ENCODE measurements at places on chromosomes 1 and 21. TPM values are rescaled to one million over a fixed set of nuclear protein-coding genes. Genes with fewer than 3 reads are reported as not detected.

TACSTD2 gene
- 14.8 TPM for total RNA-seq

HAO2 gene
- total RNA-seq, result not detected

SEMA4A gene
- 4.7 TPM for total RNA-seq

NUDT4B gene
- total RNA-seq, result not detected

GRCh38 chr1:155070158-155070621 is 6.7 kb downstream of the EFNA4 start:
- peaks cover 11% of the 10 kb centered on the region for H3K4me1 ChIP-seq
- peaks cover 35% of the 10 kb centered on the region for H3K36me3 ChIP-seq
- no peak overlapping the region for H3K27ac ChIP-seq
- no peaks in the 10 kb centered on the region for H3K27me3 ChIP-seq

DNA sequence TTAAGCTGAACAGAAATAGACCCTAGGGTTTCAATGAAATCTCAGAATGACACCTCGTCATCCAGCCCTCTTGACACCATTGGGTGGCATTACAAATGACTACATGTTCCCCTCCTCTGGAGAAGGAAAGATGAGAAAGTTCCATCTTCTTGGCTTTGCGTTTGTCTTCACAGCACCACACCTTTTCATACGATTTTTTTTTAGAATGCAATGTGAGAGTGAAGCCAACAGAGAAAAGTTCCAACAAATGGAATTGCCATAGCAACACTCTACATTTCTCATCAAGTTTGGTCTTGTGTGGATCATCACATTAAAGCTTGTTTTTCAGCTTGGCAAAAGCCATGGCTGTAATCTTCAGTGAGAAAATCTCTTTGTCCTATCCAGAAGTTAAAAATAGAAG is 183.4 kb upstream of the SNX7 start:
- H3K4me1 ChIP-seq, result no peaks in the 10 kb centered on the region
- no peak for DNase-seq
- H3K27me3 ChIP-seq, result no peaks in the 10 kb centered on the region
- no peaks in the 10 kb centered on the region for H3K36me3 ChIP-seq

DNA sequence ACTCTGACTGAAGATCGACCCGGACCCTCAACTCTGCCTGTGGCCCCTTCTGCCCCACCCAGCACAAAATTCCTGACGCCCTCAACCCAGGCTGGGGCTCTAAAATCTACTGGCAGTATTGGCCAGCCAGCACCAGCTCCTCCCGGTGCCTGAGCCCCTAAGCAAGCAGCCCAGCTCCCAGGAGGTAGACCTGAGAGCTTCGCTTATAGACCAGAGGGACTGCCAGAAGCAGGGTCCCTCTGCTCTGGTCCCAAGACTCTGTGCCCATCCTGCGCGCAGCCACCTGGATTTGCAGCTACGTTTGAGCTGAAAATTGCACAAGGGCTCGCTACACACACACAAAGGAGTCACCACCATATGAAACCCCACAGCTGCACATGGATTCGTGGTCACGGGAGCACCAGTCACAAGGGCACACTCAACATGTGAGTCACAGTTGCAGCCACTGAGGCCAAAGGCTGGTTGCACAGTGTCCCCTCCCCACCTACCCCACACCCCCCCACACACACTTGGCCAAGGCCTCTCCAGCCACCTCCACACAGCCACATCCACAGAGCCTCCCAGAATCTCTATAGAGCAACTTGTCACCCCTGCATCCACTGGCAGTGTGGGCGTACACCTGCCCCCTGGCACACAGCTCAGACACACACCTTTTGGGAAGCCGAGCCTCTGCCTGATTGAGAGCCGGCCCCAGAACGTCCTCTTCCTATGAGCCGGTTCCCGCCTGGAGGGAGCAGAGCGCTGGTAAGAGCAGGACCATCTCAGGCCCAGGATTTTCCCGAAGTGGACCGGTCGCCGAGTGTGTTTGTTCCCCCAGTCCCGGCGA is 1.1 kb upstream of the DMBX1 start:
- H3K4me3 ChIP-seq, result peak overlapping the region; percentile 69
- H3K36me3 ChIP-seq, result no peaks in the 10 kb centered on the region
- H3K27ac ChIP-seq, result no peak overlapping the region
- H3K4me1 ChIP-seq, result peaks cover 12% of the 10 kb centered on the region
- no peak for DNase-seq

GRCh38 chr1:79497193-79497773 is 490.8 kb upstream of the ADGRL4 start:
- H3K36me3 ChIP-seq, result no peaks in the 10 kb centered on the region
- H3K27me3 ChIP-seq, result no peaks in the 10 kb centered on the region
- no peak overlapping the region for H3K27ac ChIP-seq
- no peaks in the 10 kb centered on the region for H3K4me1 ChIP-seq
- peak; percentile 53 for DNase-seq

DNA sequence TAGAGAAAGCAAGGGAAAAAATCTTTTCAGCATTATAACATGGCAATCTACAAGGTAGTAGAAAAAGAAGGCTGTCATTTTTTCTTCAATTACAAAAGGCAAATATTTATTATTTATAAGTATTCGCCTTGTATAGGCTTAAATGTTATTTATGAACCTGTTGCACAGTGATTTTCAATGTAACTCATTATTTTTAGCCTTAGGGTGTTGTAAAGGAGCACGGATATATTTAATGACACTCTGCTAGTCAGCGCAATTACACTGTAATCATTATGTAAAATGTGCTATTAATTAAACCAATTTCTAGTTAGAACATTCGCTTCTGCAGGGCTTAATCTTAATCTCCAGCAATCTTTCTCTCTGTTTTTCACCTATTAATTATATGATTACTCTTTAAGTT is 145.0 kb downstream of the ATG4C start:
- H3K27me3 ChIP-seq, result peaks cover 81% of the 10 kb centered on the region
- no peaks in the 10 kb centered on the region for H3K4me1 ChIP-seq
- no peak overlapping the region for H3K27ac ChIP-seq

DNA sequence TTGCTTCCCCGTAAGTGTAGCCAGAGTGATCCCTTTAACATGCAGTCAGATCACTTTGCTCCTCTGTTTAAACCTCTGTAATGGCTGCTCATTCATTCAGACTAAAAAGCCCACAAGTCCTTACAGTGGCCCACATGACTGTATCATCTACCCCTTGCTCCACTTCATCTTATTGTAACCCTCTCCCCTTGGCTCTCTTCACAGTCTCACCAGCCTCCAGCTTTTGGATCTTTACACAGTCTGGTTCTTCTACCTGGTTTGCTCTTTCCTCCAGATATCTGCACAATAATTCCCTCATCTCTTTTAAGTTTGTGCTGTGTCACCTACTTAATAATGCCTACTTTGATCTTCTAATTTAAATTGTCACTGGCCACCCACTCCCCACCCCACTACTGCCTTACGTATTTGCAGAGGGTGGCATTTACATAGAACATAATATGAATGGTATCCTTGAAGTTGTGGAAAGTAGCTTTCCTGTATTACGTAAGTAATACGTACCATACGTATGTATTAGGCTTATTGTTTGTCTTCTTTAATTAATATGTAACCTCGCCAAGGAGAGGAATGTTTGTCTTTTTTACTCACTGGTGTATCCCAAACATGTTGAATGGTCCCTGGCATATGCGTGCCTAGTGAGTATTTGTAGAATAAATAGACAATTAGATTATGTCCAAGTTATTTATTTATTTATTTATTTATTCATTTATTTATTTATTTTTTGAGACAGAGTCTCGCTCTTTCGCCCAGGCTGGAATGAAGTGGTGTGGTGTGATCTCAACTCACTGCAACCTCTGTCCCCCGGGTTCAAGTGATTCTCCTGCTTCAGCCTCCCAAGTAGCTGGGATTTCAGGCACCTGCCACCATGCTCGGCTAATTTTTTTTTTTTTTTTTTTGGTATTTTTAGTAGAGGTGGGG is 48.6 kb downstream of the TSNAX start:
- H3K27ac ChIP-seq, result no peak overlapping the region
- H3K36me3 ChIP-seq, result no peaks in the 10 kb centered on the region
- no peak for DNase-seq
- no peaks in the 10 kb centered on the region for H3K27me3 ChIP-seq

All from MCF 10A (cell line).